CD4-positive, alpha-beta T cell treated with Interleukin-12 subunit alpha and Interleukin-12 subunit beta, for 1 hour (primary cell): ENCODE measurements at places on chromosomes 2 and 18.
A peak's percentile ranks its signal among the peaks of the same experiment; 100 is the strongest.

DNA sequence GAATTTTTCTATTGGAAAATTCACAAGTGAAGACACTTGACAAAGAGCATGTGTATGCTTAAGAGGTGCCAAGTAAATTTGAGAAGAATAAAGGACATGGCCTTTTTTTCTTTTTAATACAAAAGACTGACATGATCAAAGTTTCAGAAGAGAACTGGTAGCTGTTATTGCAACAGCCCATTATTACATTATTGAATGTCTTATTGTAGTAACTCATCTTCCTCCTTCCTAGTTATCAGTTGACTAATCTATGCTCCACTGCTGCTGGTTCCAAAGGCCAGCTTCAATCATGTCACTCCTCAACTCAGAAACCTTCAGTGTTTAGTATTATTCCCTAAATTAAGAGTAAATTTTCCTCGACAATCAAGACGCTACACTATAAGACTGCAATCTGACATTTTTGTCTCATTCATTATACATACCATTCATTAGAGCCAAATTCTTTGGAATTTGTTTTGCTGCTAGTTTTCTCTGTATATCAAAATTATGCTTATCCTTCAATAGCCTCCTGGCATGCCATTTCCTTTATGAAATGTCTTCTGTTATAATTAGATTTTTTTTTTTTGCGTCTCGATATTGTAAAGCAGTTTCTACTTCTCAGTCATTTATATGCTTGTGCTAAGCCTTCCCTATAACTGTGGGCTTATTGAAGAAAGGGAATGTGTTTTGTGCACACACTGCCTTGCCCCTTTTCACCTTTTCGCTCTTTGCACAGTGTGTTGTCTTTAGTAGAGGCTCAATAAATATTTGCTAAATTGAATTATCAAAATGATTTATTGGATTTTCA, 27.9 kb downstream of the ITGA4 start:
- no peak for DNase-seq

- no peak for DNase-seq
Observed at GRCh38 chr2:130372833-130373807, 17.3 kb downstream of the PTPN18 start.

- DNase-seq, result no peak
Observed at GRCh38 chr18:76457957-76458356, 37.1 kb downstream of the ZNF516 start.

DNA sequence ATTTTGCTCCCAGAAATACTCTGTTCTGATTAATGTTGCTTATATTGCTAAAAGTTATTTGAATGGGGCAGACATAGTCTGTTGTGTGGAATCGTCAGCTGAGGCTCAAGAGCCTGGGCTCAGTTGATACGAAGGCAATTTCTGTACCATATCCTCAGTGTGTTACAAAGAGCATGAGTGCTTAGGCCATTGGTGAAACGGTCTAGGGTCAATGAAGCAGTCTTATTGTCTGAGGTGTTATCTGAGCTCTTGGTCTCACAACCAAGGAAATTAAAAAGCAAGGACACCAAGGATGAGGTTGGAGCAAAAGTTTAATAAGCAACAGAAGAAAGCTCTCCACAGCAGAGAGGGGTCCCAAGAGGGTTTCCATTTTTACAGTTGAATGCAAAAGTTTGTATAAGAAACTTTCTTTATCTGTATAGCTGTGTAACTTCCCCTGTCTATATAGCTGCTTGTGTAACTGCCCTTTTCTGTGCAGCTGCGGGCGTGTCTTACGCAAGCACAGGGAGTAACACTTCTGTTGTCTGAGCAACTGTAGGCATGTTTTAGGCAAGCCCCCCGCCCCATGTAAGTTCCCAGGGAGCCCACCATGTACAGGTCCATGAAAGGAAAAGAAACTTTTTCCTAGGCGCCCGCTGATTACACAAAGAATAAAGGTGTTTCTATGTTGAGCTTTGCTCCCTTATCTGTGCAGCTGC, 40.6 kb upstream of the DSC1 start:
- DNase-seq, result no peak

- no peak for DNase-seq
Observed at GRCh38 chr2:38147333-38148121, 71.6 kb upstream of the CYP1B1 start.

DNA sequence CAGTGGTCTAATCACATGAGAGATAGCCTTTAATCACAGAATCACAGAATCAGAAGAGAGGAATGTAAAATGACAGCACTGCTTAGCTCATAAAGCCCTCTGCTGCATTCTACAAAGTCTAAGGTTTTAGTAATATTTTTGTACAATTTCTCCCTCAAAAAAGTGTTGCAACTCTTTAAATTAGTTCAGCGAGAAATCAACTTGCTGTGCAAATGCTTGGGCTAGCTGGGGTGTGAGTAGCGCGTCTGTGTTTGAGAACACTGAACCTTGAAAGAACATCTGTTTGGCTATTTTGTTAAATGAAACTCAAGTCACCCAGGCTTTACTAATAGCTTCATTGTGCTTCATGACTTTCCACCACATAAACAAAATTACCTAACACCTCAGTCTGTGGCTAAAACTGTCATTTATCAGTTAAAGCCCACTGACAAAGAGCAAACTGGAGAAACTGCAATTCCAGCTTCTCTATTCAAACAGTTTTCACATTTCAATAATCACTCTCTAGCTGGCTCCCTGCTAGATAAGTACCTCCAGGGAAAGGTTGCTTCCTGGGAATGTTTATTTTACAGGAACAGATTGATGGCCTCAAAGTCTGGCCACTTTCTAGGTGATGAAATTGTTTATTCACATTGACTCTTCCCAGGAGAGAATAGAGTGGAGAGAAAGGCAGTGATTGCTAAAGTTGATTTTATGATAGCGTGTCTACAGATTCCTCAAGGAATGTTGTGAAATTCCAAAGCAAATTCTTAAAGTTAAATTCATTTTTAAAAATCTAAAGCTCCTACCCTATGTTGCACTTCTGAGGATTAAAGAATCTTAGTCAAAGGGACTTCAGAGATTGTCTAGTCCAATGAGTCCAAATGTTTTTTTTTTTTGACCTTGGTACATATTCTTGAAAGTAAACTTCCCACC, 36.0 kb upstream of the STAT1 start:
- peak; percentile 24 for DNase-seq

DNA sequence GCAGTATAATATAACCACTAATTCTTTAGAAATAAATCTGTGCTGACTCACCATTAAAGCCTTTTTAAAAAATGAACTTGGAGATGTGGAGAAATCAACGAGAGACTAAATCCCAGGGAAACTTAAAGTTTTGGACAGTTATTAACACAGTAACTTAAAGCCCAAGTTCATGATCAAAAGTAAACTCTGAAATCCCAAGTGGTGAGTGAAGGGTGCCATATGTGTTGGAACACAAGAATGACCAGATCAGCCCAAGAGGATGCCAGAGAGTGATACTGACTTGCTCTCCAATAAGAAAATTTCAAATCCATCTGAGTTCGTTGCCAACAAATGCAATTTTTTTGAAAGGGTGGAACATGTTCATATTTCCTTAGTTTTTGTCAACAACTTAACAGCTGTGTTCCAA, 838.1 kb upstream of the ACVR2A start:
- DNase-seq, result no peak

DNA sequence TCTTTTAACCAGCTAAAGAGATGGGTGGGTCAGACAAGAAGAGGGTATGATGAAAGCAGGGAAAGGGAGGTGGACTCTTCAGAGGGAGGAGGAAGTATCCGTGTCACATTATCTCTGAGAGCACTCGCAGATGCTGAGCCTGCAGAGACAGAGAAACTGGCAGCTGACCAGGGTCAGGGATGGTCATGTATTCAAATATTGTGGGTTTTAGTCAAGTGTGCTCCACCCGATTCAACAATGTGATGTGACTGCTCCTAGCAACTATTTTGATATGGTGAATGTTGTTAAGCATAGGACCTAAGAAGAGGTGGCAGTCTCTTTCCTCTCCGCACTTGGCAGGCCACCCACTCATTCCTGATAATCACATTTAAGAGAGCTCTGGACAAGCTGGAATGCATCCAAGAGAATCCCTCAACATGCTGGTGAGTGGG, 1.3 kb upstream of the CLIP4 start:
- DNase-seq, result peak; percentile 7

DNA sequence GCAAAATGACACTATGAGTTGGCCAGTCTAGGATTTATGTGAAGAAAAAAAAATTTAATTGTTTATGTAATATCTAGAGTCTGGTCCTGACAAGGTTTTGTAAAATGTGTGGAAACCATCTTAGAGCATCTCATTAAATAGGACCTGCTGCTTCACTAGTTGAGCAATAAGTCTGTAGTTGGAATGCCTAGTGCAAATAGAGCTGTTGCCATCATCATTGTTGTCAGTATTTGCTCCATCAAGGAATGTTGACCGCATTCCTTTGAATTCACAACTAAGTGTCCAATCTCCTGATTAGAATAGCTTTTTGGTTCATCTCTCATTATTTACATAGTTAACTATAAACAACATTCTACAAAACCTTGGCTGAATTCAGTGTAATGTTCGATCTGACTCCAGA, 32.2 kb upstream of the RPE start:
- no peak for DNase-seq

GRCh38 chr2:69580486-69580885, 63.1 kb downstream of the AAK1 start:
- DNase-seq, result no peak

DNA sequence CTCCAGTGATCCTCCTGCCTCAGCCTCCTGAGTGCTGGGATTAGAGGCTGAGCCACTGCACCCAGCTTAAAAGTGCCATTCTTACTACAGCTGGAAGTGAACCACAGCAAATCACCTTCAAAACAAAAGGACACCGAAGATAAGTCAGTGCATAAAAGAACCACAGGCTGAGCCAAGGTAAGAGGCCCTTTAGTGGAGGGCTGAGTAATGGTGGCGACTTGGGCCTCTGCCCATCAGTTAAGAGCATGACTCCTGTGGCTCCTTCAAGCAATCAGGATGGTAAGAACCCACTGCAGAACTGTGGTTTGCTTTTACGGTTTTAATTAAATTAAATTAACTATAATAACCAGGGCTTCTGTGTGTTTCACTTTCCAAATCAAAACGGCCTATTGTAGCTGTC, 75.1 kb downstream of the CTAGE1 start:
- peak; percentile 40 for DNase-seq

- no peak for DNase-seq
Observed at GRCh38 chr18:44054514-44054913, 626.2 kb upstream of the SETBP1 start.

DNA sequence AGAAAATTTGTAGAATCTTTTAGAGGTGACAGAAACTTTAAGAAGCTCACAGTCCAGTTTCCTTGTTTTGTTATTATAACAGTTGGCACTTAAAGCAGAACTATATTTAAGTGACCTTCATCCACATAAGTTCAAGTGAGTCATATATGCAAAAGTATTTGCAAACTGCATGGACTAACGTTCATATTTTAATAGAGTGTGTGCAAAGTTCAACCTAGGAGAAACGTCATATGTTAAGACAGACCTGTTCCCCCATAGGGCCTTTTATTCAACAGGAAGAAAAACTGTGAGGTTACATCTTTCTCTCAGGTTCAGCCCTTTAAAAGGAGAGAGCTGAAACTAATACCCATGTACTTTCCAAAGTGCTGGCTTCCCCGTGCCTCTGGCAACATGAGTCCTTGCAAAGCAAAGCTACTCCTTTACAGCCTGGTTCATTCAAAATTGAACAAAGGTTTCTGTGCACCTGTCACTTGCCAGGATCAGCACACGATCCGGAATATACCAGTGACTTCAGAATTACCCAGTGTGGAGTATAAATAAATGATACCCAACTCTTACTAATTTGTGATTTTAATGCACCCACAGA, 280.0 kb upstream of the RAB12 start:
- DNase-seq, result no peak

- DNase-seq, result no peak
Observed at GRCh38 chr18:37953876-37954275, 388.3 kb upstream of the CELF4 start.

DNA sequence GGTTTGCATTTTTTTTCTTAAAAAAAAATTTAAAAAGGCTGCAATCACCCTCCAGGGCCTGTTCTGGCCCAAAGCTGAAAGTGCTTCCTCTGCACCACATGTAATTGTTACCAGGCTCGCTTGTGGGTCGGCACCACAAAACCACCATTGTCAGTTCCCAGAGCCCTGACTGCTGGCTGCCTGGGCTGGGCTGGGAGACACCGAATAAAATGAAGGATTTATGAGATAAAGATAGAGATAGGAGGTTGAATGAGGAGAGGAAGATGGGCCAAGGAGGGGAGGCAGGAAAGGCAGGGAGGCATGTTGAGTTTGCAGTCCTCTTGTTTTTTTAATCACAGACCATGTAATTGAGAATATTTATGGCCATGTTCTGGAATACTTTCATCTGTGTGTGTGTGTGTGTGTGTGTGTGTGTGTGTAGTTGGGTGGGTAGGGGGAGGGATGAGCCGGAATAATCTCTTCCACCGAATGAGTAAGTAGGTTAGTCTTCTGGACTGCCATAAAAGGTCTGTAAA, 14.7 kb downstream of the NRP2 start:
- DNase-seq, result no peak

GRCh38 chr18:79515944-79516351, 120.2 kb downstream of the NFATC1 start:
- DNase-seq, result no peak

GRCh38 chr2:15377202-15377601, 183.9 kb downstream of the NBAS start:
- no peak for DNase-seq

DNA sequence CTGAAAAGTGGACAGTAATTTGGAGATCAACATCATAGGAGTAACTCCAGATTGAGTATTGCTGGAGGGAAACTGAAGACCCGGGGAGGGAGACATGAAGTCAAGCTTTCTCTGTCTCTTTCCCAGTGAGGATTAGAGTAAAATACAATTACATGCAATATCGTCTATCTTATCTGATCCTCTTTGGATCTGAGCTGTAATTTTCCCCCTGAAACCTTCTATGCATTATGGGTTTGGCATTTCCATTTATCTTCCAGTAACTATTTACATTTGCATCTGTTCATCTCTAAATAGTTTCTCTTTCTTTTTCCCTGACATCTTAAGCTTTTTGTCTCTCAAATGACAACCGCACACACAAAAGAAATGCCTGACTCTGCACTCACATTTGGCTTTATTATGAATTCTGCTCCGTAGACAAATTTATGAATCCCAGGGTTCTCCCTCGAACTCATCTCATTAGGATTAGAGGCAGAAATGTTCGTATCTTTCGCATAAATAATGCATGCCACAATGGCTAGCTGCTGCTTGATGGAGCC, 113.1 kb downstream of the SPP2 start:
- no peak for DNase-seq

- DNase-seq, result no peak
Observed at GRCh38 chr2:12915787-12916186, 199.1 kb downstream of the TRIB2 start.

- DNase-seq, result no peak
Observed at GRCh38 chr2:180618570-180618969, 361.8 kb upstream of the UBE2E3 start.

- DNase-seq, result peak; percentile 57
Observed at GRCh38 chr2:130391058-130391871, 35.4 kb downstream of the PTPN18 start.
